ENCODE measurements at places on chromosomes 16 and 17.

GRCh38 chr16:84606081-84606875 is 11.6 kb downstream of the COTL1 start:
- no peak for DNase-seq

DNA sequence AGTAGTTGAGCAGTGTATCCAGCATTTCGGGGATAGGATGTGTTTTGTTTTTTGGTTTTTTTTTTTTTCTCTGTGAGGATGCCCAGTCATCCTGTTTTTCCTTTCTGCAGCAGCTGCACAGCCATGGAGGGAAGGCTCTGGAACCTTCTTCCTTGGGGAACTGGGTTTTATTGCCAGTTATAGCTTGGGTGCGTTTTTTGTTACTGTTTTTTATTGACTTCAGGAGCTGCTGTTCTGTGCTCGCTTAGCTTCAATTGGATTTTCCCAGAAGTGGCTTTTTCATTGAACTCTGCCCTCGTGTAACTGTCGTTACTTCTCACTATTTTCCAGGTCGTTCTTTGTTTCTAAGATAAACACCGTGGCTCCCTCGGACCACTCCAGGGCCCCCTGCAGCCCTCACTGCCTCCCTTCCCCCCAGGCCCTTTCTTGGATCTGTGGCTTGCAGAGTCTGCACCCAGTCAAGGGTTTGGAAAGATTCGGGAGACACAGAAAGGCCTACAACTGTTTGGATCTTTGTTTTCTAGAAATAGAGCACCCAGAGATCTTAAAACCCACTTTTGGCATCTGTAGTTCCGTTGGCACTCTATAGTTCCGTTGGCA is 119.7 kb upstream of the CACNG5 start:
- peak; percentile 44 for DNase-seq

GRCh38 chr17:50966163-50966666 is 100.1 kb upstream of the TOB1 start:
- DNase-seq: no peak

DNA sequence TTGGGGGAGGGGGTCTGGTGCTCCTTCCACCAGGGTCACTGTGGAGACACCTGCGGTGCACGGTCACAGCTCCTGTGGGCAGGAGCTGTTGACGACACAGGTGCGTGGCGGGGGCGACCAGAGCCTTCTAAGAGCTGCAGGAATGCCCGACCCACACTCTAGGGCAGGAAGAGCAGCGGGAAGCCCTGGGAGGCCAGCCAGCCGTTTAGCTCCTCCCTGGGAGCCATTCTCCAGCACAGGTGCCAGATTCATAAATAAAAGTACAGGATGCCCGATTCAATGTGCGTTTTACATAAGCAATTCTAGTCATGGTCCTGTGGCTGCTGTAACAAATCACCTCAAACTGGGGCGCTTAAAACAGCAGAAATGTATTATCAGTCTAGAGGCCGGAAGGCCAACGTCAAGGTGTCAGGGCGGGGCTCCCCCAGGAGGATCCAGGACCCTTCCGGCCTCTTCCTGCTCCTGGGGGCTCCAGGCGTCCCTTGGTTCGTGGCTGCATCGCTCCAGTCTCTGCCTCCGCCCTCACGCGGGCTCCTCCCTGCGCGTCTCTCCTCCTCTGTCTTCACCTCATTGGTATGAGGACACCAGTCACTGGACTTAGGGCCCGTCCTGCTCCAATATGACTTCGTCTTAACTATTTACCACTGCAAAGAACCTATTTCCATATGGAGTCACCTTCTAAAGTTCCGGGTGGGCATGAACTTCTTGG is 155.4 kb downstream of the FOXL1 start:
- DNase-seq: no peak

DNA sequence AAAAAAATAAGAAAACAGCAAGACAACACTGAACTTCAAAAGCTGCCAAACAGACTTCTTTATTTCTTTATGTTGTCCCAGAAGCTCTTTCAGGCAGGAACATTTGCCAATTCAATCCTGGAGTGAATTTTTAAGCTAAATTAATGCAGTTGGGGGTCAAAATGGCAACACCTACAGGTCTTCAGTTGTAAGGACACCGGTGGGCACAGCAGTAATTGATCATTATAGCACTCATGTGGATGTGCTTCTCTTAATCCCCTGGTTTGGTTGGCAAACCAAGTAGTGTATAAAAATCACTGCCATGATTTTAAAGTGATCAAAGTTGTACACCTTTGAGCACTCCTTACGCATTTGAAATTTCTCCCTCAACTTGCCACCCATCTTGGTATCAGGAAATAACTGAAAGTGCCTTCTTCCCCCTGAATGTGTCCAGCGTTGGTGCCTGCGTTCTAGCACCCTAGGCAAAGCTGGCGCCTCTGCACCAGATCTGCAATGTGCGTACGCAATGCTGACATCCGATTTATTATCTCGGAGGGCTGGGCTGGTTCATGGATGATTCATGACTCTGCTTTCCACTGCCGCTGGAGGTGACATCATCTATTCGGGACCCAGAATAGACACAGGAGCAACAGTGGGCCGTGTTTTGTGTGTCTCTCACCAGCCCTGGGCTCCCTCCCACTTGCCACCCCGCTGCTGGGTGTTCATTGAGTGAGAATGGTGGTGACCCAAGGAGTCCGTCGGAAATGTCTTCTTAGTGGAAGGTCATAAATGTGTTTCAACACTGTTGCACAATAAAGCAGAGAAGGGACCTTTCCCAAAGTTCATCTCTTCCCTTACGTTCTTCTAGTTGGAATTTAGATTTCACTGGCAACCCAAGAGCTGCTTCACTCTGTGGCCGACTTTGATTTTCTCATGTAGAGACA is 203.4 kb downstream of the CCDC182 start:
- DNase-seq: peak; percentile 66

DNA sequence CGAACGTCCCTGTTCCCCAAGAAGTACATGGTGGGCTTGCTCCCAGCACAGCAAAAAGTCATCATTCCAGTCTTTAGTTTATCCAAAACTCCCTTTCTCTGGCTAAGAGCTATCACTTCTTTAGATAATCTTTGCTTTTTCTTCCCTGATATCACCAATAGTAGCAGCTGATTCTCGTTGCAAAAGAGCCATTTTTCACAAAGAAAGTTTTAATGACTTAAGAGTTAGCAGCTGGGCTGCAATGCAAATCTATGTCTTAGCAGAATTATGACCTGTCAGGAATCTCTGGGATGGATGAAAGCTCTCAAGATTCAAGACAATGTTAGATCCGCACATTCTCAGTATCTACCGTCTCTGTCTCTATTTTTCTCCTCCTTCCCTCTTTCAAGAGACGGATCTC is 53.8 kb downstream of the NXN start:
- no peak for DNase-seq

DNA sequence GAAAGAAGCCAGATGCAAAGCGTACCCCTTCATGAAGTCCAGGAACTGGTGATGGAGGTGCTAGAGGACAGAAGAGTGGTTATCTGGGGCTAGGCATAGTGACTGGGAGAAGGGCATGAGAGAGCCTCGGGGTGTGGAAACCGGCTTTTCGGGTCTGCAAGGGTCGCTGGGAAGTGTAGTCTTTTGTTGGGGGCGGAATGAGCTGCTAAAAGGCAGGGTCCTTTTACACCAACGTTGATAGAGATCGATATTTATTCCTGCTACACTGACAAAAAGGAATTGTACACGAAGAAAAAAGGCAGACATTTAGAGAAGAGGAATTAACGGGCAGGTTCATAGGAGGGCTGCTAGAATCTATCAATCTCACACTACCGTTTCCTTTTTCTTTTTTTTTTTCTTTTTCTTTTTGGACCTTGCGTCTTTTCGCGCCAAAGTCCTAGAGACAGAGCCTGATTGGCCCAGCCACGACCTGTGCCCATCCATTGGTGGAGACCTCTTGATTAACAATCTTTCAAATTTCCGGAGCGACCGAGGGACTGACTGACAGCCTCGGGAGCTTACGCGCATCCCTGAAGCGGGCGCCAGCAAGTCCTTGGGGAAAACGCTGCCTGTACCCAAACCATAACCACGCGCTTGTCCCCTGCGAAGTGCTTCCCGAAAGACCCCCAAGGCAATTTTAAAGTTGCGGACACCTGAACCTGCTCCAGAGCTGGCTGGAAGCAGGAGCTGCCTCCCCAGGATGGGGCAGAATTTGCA is 27.7 kb upstream of the DHRS7B start:
- peak; percentile 92 for DNase-seq

DNA sequence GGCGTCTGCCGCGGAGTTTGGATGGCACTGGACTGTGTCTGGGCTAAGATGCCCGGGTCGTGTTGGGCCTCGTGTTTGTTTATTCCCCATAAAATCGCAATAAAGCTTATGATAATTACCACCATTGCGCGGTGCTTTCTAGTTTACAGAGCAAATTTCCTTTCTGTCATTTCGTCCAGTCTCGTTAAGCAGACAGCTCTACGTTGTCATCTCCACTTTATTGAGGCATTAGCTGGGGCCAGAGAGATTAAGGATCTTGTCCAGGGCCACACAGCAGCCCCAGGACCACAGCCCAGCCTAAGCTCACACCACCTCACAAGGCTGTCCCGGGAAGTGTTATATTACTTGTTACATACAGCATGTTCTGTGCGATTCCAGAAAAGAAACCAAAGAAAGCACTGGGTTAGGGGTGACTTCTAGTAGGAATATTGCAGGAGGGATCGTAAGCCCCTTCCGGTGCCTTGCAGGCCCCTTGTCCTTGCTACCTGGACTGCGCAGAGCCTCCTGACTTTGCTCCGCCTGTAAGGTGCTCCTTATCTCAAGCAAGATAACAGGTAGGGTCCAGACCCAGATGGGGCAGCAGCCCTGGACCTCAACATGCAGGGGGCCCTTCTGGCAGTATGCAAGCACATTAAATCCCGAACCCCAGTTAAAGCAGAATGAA is 6.3 kb downstream of the NOS2 start:
- no peak for DNase-seq

DNA sequence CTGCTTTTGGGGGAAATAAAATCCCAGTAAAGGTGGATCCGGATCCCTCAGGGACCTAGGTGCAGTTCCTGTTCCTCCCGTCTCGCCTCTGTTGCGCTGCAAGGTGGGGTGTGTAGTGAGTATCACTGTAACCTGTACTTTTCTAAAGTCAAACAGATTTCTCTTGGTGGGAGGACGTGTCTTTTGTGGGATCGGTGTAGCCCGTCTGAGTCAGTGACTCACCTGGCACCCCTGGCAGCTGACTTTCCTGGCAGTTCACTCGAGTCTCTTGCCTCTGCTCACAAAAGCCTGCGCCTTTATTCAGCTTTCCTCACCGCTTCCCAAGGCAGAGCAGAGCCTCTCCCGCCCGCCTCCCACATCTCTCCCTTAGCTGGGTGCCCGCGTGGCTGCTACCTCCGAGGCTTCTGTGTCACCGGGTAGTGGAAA is 85.7 kb downstream of the CMIP start:
- no peak for DNase-seq

GRCh38 chr16:4606354-4606753 is 8.3 kb downstream of the UBALD1 start:
- DNase-seq: peak; percentile 72

- no peak for DNase-seq
Observed at GRCh38 chr17:5580367-5580766, 3.9 kb downstream of the NLRP1 start.

GRCh38 chr16:56257239-56257638 is 66.0 kb downstream of the GNAO1 start:
- peak; percentile 93 for DNase-seq

DNA sequence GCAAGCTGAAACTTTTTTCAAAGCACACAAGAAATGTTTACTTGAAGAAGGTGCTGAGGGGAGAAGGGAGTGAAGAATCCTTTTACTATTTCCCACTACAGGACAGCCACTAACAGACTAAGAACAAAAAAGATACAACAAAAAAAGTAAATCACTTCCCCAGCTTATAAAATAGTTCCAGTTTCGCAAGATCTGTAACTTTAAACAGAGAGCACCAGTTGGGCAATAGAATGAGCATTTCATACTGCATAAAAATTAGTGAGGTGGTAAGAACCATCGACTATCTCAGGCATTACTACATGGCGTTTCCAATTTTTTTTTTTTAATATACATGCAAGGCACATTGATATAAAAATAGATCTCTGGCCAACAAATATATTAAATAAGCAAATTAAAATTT is 11.1 kb downstream of the CRYBA1 start:
- no peak for DNase-seq

GRCh38 chr17:29855686-29856085 is 74.3 kb downstream of the SSH2 start:
- no peak for DNase-seq

DNA sequence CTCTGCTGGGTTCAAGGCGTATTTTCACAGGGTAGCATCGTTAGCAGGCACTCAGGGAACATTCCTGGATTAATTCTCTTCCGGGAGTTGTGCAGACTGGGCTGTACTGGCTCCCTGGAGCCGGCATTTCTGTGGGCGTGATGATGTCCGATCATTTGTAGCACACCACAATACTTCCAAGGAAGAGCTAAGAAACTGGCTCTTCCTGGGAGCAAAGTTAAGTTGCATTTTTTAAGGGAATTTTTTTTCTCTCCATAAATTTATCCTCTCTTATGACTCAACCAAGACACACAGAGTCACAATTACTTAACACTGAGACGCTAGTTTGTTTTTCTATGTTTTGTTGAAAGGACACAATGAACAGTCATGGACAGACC is 211.6 kb upstream of the FOXF1 start:
- DNase-seq: no peak

GRCh38 chr16:14131774-14132695 is 60.9 kb downstream of the MRTFB start:
- no peak for DNase-seq

GRCh38 chr17:41284043-41284442 is 8.5 kb downstream of the KRTAP9-7 start:
- DNase-seq: no peak

- DNase-seq: peak; percentile 62
Observed at GRCh38 chr17:41539071-41539492, 11.0 kb upstream of the KRT19 start.

DNA sequence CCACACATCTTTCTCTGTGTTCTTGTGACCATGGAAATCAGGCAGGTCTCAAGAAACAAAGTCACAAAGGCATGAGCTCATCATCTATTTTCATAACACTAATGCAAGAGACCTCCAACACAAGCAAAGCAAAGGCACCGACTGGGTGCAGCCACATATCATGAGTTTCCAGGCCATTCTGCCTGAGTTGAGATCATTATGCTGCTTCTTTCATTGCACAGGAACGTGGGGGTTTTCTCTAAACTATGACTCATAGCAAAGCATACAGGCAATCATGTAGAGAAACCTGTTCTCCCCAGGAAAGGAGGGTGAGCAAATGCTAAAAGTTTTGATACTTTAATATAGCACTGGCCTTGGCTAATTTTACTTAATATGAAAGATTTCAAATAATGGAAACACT is 60.7 kb downstream of the GRIN2A start:
- no peak for DNase-seq
